ENCODE measurements at places on chromosomes 2 and 18.
A peak's percentile ranks its signal among the peaks of the same experiment; 100 is the strongest.

GRCh38 chr2:37469126-37469525 lies 124.7 kb downstream of the QPCT start:
- DNase-seq: no peak

DNA sequence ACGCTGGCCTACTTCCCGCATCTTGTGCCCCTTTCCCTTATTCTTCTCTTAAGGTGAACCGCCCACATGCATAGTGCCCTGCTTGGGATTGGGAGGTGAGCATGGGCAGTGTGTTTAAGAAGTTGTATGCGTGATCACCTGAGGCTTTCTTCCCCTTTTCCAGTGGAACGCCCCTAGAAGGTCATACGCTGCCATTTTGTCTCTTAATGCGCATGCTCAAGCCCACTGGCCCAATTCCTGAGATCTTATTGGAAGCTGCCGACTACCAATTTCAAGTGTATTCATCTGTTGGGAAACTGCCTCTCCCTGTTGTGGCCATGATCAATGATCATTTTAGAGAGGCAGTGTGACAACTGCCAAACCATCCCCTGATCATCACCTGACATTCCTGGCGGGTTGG lies 3.3 kb upstream of the CETN1 start:
- no peak for DNase-seq

DNA sequence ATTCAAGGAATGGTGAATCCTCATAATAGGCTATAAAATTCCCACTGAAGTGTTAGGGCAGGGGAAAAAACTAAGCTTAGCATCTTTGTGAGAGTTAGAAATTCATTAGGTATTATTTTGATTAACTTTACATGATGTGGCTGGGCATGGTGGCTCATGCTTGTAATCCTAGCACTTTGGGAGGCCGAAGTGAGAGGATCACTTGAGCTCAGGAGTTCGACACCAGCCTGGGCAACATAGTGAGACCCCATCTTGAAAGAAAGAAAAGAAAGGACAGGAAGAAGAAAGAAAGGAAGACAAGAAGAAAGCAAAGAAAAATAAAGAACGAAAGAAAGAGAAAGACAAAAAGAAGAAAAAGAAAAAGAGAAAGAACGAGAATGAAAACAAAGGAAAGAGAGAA lies 40.0 kb downstream of the SNRPD1 start:
- no peak for DNase-seq

- no peak for DNase-seq
Observed at GRCh38 chr2:31268344-31268743, 34.4 kb downstream of the EHD3 start.

- DNase-seq: peak; percentile 54
Observed at GRCh38 chr18:55096263-55096951, 137.1 kb upstream of the CCDC68 start.

GRCh38 chr2:53202063-53202462 lies 565.5 kb upstream of the CHAC2 start:
- DNase-seq: peak; percentile 79

GRCh38 chr2:62654876-62655359 lies 50.6 kb upstream of the EHBP1 start:
- no peak for DNase-seq

- DNase-seq: no peak
Observed at GRCh38 chr2:149536649-149537048, 50.9 kb downstream of the MMADHC start.

GRCh38 chr18:61414086-61414485 lies 80.9 kb downstream of the CDH20 start:
- DNase-seq: no peak

DNA sequence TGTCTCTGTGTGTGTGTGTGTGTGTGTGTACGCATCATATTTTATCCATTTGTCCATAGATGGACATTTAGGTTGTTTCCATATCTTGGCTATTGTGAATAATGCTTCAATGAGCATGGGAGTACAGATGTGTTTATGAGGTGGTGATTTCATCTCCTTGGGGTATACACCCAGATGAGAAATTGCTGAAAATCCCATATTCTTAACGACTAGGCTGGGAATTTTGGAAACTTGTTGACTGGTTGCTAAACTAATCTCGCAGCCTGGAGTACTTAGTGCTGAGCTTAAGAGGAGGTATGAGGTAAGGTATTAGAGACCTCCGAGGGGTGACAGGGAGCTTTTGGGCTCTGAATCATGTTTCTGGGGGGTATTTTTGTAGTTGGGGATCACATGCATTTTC lies 66.0 kb upstream of the SPRED2 start:
- no peak for DNase-seq

DNA sequence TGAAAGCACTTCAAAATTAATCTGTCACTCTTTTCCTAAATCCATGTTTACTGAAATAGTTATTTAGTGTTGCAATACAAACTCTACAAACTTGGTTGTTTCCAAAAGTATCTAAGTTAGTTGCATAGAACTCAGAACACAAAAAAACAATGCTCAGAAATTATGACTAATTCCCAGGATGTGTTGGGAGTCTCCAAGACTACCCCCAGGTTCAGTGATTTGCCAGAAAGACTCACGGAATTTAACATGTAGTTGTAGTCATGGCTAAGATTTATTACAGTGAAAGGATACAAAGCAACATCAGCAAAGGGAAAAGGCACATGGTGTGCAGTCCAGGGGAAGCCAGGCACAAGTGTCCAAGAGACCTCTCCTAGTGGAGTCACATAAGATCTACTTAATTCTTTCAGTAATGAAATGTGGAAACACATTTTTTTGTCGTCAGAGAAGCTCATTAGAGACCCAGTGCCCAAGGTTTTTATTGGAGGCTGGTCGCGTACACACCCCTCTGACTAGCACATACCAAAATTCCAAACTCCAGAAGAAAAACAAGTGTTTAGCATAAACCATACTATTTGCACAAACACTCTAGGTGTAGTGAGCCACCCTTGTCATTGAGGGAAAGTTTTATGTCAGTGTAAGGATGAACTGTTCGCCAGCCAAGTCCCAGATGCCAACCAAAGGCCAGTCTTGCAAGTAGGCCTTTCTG lies 43.3 kb upstream of the CYP20A1 start:
- no peak for DNase-seq

DNA sequence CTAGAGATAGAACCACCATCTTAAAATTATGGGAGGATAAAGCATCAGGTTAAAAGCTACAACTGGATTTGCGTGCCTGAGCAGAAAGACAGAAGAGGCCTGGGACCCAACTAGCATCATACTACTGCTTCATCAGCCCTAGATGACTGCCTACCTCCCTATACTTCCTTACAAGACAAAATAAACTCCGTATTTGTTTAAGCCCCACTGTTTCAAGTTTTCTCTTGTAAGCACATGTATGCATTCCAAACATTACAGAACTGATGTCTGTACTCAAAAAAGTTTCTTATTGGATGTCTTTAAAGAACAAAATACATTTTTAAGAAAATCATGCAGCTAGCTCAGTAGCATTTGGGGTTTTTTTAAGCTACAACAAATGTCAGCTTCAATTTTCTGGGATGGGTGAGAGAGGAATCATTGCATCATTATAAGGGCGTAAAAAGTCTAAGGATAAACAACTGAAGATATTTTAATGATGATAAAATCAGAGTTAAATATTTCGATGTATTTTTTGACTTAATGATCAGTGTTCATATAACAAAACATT lies 213.1 kb downstream of the EXOC6B start:
- DNase-seq: no peak

GRCh38 chr2:176553685-176554100 lies 284.5 kb downstream of the MTX2 start:
- no peak for DNase-seq

DNA sequence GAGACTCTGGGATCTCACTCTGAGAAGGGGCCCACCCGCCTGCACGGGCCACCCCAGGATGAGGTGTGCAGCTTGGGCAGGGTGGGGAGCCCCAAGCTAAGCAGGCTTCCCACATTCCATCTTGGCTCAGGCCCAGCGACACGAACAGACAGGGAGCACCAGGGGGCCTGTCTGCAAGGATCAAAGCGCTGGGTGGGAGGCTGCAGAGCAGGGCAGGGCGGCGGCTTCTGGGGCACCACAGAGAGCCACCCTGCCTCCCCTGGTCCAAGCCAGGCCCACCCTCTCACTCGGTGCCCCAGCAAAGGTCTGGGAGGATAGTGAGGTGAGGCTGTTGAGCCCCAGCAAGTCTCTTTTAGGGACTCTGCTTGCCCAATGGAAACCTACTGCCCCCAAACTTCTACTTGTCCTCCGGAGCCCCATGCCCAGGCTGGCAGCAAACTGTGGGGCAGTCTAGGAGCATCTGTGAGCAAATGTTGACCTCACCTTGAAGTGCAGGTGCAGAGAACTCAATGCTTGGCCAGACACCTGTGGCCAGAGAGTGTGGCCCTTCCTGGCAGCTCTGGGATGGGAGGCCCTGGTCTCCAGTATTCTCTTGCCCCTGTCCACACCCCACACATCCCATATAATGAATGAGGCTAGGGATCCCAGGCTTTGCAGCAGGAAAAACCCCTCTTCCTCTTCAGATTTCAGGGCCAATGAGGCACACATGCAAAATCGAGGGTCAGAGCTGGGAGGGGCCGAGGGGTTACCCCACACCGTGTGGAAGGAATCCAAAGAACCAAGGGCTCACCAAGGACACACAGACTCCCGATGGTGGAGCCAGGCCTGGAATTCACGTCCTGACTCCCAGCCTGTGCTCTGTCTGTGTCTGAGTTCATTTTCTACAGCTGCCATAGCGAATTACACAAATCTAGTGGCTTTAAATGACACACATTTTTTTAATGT lies 18.8 kb upstream of the GLI2 start:
- DNase-seq: no peak

GRCh38 chr2:200578778-200579177 lies 7.0 kb upstream of the AOX1 start:
- DNase-seq: peak; percentile 39

DNA sequence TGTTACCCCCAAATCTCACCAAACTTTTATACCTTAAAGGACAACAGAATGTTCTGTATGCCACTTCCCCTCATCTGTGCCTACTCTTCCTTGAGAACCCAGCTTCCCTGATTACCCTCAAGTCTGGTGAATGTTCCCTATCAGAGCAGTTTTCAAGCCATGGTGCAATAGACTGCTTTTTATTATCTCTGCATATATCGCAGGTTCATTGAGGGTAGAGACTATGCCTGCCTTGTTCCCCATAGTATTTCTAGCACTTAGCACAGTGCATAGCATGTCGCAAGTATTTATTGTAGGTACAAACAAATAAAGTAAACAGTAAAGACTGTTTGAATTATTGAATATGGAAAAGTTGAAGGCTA lies 146.6 kb downstream of the HAUS1 start:
- peak; percentile 73 for DNase-seq

DNA sequence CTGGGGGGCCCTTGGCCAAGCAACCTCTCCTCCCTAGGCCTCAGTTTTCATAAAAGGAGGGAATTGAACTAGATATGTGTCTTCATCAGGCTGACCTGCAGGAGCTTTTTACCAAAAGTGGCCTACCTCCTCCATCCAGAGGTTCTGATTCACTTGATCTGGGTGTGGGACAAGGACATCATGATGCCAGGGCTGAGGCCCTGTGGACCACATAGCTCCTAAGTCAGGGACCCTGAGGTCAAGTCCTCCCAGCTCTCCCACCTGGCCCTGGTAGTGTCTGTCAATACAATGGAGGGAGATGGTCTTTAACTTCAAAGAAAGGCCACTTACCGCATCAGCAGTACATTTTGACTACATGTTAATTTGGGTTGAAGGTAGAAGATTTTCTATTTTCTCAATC lies 10.4 kb downstream of the IL1RN start:
- no peak for DNase-seq

DNA sequence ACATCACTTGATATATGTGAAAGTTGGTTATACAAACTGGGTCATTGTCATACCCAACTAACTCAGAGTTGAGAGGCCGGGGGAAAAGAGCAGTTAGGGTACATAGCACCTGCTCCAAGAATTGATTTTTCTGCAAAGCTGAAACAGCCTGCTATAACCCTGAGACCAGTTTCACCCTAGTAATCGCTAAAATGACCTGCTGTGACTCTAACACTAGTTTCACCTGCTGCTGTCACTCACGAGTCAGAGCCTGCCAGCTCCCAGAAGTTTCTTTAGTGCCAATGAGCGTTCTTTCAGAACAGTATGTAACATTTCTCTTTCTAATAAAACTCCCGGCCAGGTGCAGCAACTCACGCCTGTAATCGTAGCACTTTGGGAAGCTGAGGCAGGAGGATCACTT lies 28.0 kb downstream of the SRSF7 start:
- DNase-seq: no peak

GRCh38 chr2:236549165-236549564 lies 20.5 kb upstream of the ACKR3 start:
- DNase-seq: no peak

DNA sequence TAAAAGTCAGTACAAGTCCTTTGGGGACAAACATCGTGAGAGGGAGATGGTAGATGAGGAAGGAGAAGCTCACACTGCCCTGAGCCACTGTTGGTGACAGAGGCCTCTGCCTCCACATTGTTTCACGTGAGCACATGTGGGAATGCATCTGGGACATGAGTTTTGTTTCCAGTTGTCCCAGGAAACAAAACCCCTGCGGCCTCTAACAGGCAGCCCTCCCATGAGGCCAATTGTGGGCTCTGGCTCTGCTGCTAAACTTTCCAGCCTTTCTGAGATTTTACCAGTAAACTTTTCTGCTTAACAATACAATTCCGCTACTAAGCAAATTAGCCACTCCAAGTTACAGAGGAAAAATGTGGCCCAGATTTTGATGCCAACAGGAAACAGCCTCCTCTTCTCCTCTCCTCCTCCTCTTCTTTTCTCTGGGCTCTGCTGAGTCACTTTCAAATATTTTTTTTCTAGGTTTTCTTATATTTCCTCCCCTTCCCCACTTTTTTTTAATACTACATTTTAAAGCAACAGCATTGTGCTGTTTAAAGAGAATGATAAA lies 23.4 kb upstream of the LRRC30 start:
- no peak for DNase-seq

DNA sequence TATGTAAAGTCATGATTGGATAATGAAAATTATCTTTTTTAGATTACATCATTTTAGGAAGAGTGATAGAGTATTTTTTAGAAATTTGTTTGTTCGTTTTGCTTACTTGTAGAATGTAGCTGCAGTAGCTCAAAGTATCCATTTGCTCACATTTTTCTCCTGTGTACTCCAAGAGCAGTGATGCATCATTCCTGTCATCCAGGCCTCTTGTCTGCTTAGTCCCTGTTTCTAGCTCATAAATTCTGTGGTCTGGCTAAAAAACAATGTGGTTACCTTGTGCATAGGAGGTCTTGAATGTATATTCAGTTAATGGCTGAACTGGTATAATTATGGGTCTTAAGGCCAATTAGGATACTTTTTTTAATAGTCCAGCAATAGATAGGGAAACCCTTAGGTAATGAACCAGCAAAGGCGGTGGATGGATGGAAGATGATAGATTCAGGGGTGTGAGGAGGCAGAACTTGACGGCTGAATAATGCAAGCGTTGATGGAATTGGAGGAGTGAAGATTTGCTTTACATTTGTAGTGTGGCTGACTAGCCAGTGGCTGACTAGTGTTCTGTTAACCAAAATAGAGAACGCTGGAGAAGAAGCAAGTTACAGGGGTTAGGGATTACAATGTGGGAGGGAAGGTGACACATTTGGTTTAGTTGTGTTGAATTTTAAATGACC lies 145.0 kb downstream of the ZNF407 start:
- no peak for DNase-seq

Data from MV-4-11 (cell line).